ENCODE measurements at places on chromosomes 5 and 9.

DNA sequence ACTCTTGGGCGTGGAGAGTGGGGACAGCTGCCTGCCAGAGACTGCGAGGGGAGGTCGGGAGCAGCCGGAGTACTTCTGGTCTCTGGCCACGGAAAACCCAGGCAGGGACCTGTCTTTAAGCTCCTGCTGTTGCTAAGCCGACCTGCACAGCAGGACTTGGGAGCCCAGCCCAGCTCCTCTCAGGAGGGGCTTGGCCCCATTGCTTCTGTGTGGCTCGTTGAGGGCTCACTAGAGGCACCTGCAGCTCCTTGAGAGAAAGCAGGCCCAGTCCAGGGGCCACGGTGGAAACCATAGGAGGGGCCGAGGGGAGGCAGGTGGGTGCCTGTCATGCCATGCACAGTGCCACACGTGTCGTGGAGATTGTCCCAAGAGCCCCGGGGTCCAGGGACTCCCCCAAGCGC lies 3.3 kb upstream of the LCN2 start:
- DNase-seq, result no peak

GRCh38 chr5:155532621-155533311 lies 519.2 kb downstream of the KIF4B start:
- DNase-seq, result no peak

DNA sequence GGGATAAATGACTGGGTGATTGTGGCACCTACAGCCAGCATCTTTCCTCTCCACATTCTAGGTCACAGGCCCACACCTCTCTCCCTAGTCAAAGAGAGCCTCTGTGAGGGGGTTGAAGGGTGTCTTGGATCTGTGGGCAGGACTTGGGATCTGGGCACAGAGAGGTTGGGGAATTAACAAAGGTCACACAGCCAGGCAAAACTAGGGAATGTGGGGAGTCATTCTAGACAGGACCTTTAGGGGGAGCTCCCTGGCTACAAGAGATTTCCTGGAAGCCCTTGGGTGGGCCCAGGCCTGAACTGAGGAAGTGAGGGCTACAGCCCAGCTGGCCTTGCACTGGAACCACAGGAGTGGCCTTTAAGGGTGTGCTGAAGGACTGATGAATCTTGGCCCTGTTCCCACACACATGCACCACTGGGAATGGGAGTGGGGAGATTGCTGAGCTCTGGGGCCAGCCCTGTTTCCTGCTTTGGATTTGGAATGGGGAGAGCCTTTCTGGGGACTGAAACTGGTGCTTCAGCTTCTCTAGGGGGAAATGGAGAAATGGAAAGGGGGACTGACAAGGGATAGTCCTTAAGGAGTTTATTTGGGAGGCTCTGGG lies 12.4 kb upstream of the CXXC5 start:
- peak; percentile 37 for DNase-seq

- DNase-seq, result no peak
These were observed 409.5 kb downstream of the PDE4D start for GRCh38 chr5:59483971-59484472.

- no peak for DNase-seq
These were observed 190.1 kb downstream of the GADD45G start for GRCh38 chr9:89794918-89795317.

DNA sequence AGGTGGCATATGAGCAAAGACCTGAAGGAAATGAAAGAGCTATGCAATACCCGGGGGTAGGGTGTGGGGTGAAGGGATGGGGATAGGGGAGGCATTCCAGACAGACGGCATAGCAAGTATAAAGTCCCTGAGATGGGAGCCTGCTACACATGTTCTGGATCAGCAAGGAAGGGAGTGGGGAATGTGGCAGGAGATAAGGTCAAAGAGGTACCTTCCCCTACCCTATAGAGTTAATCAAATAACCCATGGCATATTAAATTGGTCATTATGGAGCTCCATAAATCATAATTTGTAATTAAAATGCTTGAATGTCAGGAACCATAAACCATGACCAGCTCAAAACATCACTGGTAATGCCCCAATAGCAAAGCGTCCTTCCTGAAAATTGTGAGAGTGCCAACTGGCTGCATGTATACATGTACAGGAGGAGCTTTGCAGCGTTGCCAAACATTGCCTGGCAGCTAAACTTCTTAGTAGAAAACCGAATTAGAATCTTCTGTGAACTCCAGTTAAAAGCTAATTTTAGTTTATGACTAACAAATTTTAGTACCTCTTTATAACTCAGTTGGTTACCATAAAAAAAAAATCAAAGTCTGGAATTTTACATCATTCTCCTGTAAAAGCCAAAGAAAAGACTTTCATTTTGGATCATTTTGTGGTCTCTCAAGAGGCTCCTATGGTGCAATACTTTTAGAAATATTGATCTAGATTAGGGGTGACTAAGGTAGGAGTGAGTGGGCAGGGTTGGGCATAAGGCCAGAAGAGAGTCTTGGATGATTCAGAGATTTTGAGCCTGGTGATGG lies 4.7 kb downstream of the DNAI1 start:
- peak; percentile 81 for DNase-seq

All from NCI-H446 (cell line).